NCI-H526 (cell line): ENCODE measurements at places on chromosomes 5 and 9.
A peak's percentile ranks its signal among the peaks of the same experiment; 100 is the strongest.

DNA sequence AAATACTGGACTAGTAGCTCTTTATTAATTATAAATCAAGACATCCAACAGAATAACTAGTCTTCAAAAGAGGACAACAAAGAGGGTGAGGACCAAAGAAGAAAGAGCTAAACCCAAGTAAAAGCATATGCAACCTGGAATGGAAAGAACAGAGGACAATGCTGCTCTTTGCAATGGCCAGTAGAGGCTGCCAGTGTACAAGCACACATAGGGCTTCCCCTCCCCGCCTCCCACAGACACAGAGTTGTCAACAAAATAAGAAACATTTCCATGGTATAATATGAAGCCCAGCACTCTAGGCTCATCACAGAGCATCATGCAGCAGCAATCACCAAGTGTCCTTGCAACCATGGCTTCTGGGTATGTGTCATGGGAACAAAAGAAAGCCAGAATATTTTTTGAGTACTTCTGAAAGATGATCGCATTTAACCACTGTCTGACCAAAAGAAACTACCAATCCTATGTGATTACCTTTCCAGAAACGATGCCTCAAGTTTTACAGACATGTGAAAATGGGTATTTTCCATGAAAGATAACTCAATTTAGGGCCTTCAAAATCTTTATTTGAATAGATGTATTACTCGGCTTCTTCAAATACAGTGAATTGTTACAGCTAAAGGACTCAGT is 58.1 kb downstream of the RFX3 start:
- DNase-seq, result peak; percentile 89

GRCh38 chr9:8071445-8071798 is 271.8 kb upstream of the DMAC1 start:
- DNase-seq, result peak; percentile 40

- DNase-seq, result no peak
Observed at GRCh38 chr5:76790632-76791290, 28.1 kb upstream of the F2RL1 start.

DNA sequence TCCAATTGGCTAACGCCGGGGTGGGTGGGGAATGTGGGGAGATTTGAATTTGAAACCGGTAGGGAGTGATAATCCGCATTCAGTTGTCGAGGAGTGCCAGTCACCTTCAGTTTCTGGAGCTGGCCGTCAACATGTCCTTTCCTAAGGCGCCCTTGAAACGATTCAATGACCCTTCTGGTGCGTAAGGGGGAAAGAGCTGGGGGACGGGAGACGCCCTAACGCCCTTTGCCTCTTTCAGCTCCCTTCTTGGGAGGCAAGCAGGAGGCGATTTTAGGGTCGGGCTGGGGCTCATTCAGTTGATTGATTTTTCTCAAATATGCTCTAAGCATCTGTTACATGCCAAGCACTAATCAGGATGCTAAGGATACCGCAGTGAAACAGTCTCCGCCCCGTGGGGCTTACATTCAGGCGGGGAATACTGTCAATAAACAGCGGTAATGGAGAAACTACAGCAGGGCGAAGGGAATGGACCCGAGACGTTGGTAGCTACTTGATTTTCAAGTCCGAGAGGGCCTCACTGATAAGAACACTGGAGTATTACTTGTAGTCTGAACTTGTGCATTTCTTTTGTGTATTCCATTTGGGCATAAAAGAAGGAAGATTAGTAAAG is at the start of gene HMMR:
Gene HMMR, plus strand, starts transcription at position 71 of the 610 bp plus-strand sequence. Its CDS starts 61 bp downstream, at position 132.
- peak; percentile 50 for DNase-seq

- DNase-seq, result no peak
Observed at GRCh38 chr5:169089343-169089742, 211.6 kb downstream of the SLIT3 start.

- DNase-seq, result peak; percentile 6
Observed at GRCh38 chr5:145497052-145497451, 338.1 kb downstream of the PRELID2 start.
